ENCODE measurements at places on chromosomes 11 and 22.

DNA sequence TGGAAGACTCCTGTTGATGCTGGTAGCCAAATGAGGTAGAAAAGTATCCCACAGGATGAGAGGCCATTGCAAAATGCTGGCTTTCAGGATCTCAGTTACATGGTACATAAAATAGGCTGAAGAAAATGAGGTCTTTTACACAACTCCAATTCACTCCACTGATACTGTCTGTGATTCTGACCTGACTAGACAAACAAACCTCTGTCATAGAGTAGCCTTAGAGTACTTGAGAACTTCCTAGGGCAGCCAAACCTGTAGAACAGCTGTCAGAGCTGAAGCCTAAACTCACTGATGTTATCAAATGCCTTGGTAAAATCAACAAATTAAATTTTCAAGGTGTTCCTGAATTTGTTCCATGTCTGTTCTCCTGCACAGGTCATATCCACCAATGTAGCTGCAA, 26.2 kb upstream of the POGLUT3 start:
- DNase-seq, result no peak

GRCh38 chr11:120354779-120355178, 18.6 kb downstream of the ARHGEF12 start:
- DNase-seq, result peak; percentile 29

DNA sequence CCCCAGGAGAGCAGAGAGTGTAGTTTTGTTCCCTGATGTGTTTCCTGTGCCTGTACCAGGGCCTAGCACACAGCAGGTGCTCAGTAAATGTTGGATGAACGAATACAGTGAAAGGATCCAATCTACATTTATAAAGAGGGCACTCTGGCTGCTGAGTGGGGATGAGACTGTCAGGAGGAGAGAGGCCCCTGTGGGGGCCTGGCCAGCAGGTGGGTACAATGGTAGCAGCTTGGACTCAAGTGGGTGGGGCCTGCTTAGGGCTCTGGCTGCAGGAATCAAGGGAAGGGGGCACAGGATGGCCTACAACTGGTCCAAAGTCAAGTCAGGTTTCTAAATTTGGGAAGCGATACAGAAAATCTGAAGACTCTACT, 156.6 kb upstream of the GRK3 start:
- no peak for DNase-seq

GRCh38 chr22:28175730-28176492, 256.9 kb upstream of the PITPNB start:
- no peak for DNase-seq

- DNase-seq, result no peak
Measured at GRCh38 chr11:74507582-74507981, 14.1 kb upstream of the LIPT2 start.

GRCh38 chr11:76131671-76132631, 74.4 kb downstream of the WNT11 start:
- peak; percentile 7 for DNase-seq

DNA sequence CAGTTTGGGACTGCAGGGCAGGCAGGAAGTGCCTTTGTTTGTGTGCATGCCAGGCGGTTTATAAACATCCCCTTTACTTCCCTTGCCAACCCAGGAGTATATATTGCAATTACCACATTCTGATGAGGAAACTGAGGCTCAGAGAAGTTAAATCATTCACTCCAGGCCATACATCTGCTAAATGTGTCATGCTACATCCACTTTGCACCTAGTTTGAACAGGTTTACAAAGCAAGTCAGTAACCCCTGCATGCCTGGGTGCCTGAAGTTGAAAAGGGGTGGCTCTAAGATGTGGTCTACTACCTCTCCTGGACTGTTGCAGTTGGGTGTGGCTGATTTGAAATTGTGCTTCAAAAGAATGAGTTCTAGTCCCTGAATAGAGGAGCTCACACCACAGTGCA, 23.6 kb downstream of the FLI1 start:
- no peak for DNase-seq

- DNase-seq, result no peak
Measured at GRCh38 chr11:102457056-102457677, 4.6 kb upstream of the TMEM123 start.

DNA sequence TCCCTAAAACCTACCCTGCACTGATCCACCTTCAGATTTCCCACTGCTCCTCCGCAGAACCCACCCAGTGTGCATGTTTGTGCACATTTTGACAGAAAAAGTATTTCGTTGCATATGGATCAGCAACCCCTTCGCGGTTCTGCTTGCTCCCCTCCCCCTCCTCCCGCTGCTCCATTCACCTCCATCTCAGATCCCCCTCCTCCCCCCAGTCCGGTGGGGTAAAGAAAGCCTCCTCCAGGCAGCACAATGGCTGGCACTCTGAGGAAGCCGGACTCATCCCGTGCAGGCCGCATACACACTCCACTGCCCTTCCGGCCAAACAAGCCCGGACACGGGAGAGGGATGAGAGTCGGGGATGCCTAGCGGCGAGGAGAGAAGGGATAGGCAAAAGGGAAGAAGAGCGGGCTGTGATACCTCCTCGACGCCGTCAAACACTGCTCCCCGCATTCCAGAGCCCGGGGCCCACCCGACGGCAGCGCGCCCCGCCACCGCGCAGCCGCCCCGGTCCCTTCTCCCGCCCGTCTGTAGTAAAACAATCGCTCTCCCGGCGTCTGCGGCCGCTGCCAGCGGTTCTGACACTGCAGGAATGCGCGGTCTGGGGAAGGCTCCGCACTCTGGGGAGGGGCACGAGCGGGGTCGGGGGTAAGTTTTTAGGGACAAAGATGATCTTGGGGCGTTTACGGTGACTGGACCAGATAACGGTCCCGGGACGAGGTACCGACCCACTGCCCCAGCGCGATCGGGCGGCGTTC, 915 bp downstream of the FEZ1 start:
- peak; percentile 39 for DNase-seq

DNA sequence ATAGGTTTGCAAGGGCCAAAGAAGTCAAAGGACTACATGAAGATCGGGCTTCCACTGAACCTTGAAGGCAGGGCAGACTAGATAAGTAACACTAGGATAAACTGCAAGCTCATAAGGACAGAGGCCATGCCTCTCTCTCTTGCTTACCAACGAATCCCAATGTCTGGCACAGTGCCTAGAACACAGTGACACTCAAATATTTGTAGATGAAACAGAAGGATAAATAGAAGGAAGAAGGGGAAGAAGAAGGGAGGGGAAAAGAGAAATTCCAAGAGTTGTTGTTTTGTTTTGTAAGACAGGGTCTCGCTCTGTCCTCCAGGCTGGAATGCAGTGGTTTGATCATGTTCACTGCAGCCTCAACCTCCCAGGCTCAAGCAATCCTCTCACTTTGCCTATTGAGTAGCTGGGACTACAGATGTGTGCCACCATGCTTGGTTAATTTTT, 26.9 kb downstream of the SIK3 start:
- DNase-seq, result peak; percentile 87

DNA sequence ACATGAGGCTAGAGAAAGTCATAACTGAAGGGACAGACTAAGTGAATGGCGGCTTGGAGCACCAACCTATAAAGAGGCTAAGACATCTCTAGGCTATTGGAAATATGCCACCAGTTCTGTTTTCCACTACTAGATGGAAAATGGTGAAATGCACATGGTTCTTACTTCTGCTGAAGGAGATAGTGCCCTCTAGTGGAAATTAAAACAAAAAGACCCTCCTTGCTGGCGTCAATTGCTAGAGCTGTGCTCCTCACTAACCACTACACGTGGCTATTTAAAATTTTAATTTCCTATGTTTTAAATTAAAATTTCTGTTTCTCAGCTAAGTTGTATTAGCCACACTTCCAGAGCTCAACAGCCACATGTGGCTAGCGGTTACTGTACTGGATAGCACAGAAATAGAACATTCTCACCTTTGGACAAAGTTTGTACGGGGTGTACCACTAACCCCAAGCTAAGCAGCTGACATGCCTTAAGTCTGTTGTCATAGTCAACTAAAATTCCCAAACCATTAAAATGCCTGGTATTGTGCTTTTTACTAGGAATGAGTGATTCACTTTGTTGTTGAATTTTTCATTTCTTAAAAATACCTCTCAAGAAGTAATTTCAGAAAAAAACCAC, 34.1 kb upstream of the CALCA start:
- DNase-seq, result peak; percentile 41

DNA sequence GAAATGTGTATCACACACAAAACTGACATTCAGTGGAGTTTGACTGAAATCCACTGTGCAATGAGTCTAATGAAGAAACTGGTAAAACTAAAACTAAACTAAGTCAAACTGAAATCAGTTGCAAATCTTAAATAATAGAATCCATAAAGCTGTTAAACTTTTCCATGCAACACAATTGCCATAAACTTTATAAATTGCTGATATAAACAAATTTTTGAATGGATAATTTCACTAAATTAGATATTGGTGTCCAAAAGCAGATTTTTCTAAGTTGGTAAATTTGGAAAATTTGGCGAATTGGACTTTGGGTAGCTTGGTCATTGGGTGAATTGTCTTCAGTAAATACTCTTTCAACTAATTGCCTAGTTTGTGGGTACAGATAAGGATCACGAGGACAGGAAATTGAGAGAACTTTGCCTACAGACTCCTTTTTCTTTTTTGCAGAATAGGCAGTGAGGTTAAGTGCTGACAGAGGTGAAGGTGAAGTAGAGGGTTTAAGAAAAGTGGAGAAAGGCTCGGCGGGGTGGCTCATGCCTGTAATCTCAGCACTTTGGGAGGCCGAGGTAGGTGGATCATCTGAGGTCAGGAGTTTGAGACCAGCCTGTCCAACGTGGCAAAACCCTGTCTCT, 12.8 kb downstream of the MRPL17 start:
- no peak for DNase-seq

- no peak for DNase-seq
Measured at GRCh38 chr11:15199693-15200092, 85.0 kb downstream of the INSC start.

DNA sequence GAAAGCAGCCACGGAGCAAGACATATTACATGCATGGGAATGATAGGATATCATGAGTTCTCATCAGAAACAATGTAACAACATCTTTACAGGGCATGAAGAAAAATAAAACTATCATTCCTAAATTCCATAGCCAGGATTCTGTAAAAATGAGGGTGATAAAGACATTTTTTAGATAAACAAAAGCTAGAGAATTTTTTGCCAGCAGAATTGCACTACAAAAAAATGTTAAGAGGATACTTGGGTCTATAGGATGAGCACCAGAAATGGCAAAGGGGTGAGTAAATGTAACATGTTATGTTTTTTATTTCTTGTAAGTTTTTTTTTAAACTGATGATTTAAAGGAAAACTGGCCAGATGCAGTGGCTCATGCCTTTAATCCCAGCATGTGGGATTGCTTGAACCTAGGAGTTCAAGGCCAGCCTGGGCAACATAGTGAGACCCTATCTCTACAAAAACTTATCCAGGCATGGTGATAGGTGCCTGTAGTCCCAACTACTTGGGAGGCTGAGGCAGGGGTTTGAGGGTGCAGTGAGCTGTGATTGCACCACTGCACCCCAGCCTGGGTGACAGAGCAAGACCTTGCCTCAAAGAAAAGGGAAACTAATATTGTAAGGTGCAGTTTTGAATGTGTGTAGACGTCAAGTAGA, 33.2 kb downstream of the TBX1 start:
- DNase-seq, result peak; percentile 48

DNA sequence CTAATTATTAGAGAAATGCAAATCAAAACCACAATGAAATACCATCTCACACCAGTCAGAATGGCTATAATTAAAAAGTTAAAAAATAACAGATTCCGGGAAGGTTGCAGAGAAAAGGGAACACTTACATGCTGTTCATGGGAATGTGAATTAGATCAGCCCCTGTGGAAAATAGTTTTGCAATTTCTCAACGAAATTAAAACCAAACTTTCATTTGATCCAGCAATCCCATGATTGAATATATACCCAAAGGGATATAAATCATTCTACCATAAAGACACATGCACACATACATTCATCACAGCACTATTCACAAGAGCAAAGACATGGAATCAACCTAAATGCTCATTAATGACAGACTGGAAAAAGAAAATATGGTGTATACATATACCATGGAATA, 32.5 kb downstream of the NOX4 start:
- DNase-seq, result peak; percentile 90

- DNase-seq, result no peak
Measured at GRCh38 chr11:32255841-32256240, 165.0 kb downstream of the RCN1 start.

DNA sequence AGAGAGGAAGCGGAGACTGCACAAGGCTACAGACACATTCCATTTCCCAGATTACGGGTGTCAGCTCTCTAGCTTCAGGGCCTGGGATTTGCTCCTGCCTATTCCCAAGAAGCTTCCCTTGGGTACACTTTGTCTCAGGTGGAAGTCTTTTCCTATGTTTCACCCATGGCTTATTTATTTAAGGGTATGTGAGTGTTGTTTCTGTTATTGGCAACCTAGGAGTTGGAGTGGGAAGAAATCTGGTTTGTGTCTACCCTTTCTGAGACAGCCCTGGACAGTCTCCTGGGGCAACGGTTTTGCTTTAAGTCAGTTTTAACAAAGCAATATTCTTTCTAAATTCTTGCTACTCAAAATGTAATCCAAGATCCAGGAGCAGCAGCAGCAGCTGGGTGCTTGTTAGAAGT, 127.0 kb downstream of the MICAL2 start:
- no peak for DNase-seq

- DNase-seq, result no peak
Measured at GRCh38 chr11:76288166-76288980, 82.1 kb upstream of the WNT11 start.

DNA sequence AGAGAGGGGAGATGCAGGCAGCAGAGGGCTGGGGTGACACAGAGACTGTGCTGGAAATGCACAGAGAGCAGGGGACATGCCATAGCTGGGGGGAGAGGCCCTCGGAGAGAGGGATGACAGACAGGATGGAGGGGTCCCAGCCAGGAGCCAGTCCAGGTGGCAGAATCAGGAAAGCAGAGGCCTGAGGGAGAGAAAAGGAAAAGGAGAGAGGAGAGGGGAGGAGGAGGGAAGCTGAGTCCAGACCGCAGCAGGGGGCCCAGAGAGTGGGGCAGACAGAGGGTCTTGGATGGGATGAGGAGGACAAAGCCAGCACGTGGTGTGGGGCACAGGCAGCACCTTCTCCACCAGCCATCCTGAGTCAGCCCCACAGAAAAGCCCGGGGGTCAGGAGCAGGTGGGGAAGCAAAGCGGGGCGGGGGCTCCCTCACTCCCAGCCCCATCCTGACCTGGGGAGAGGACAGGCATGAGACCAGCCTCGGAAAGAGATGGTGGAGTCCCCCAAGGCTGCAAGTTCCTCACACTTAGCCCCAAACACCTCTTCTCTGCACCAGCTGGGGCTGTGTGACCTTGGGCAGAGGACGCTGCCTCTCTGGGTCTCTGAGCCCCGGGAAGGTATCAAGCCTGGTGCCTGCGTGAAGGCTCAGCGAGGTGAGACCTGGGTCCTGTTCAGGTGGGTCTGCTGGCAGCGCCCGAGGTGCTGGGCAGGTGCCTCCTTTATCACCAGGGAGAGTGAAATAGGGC, 48.0 kb downstream of the IGLL1 start:
- DNase-seq, result no peak

DNA sequence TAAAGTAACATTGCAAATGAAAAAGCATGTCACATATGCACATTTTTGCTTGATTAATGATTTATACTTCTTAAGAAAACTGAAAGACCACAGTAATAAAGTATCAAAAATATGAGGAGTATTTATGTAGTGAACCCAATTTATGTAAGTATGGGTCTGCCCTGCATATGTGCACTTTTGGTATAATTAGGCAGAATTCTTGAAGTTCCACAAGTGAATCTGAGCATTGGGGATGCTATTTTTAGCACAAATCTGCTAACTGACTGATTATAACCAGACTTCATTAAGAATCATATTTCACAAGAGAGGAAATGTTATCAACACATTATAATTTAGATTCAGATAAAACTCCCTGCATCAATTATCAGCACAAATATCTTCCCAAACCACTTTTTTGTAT, 407.1 kb upstream of the LRRC4C start:
- DNase-seq, result peak; percentile 36

All from fibroblast of skin of scalp (primary cell).